ENCODE measurements at places on chromosomes 3 and 15. TPM values are rescaled to one million over a fixed set of nuclear protein-coding genes. Genes with fewer than 3 reads are reported as not detected.

DNA sequence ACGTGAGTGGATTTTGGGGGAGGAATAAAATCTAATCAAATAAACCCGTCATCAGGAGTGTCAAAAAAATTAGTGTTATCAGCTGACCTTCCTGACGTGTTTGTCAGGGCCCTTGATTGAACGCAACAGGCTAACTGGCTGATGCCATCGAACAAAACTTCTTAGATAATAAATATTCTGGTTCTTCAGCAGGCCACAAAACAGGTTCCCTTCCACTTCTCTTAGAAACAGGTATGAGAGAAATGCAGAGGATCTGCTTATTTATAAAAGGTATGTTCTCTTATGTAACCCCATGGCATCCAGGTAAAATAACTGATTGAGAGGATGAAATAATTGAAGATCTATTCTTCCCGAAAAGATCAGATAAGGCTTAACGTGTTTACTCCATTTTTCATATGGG is 7.6 kb upstream of the LRIG1 start:
- no peak for DNase-seq

SLC25A20 gene
- 14.5 TPM for total RNA-seq

DNA sequence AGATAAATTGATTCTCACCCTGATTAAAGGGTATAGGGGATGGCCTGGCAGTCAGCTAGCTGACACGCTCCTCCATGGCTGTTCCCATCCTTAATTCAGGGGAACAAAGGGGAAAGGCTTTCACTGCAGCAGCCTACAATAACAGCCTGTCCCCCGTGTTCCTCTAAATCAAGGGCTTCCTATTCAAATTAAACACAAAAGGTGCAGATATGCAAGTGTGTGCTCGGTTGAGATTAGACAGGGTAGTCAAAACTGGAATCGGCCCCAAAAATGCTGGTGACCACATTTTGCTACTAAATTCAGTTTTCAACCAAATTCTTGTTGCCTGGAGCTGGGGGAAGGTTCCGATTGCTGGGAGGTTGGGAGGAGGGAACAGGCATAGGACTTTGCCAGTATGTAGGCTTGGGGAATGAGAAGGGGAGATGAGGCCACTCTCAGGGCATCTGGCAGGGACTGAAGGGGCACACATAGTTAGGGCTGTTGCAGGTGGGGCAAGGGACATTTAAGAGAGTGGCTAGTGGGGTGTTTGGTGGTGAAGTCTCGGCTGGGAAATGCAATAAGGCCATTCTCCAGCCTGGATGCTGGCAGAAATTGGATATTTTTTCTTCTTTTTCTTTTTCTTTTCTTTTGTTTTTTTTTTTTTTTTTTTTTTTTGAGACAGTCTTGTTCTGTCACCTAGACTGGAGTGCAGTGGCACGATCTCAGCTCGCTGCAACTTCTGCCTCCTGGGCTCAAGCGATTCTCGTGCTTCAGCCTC is 32.9 kb upstream of the CTSH start:
- no peak for DNase-seq

GRCh38 chr3:14633819-14634424 is 17.6 kb upstream of the CCDC174 start:
- DNase-seq = peak; percentile 48

DNA sequence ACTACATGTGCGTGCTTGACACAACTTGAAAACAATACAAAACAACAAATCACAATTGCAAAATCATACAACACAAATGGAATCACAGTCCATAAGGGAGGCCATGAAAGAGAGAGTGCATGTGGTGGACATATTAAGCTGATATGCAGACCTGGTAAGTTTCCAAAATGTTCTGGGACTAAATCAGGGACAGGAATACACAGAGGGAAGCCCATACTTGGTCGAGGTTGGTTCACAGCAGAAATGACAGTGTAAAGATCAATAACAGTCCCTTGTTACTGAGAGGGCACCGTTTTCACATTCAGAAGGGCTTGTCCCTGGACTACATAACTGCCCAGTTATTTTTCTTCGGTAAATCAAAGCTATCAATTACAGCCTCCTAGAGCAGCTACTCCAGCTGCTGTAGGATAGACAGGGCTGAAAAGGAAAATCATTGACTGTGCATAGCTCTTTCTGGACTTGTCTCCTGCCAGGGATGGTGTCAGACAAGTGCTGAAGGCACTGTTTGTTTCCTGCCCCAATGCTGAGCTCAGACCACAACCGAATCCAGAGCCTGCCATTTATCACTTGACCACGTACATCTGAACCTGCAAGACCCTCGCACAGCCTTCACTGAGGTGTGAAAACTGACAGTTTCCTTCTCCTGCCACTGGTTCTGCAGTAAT is 79.5 kb upstream of the KCNMB2 start:
- no peak for DNase-seq

DNA sequence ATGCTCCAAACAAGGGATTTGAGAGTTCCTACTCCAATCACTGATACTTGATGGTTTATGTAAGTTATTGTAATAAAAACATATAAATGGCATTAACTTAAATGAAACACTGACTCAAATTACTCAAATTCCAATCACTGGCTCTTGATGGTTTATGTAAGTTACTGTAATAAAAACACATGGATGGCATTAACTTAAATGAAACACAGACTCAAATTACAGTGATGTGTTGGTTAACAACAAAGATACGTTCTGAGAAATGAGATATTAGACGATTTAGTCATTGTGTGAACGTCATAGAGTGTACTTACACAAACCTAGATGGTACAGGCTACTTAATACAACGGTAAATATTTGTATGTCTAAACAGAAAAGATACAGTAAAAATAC is 6.6 kb downstream of the MOBP start:
- no peak for DNase-seq

Measured in T-helper 17 cell (primary cell).